HFFc6 (cell line): ENCODE measurements at places on chromosomes 3 and 15. TPM values are rescaled to one million over a fixed set of nuclear protein-coding genes. Genes with fewer than 3 reads are reported as not detected.
A peak's percentile ranks its signal among the peaks of the same experiment; 100 is the strongest.

MESP2 gene
- total RNA-seq, result 0.21 TPM in 1 of 2 replicates, not detected in the other

GRCh38 chr3:98746122-98746521 is 17.0 kb upstream of the ST3GAL6 start:
- DNase-seq, result no peak

GRCh38 chr3:130374033-130374432 is 28.6 kb downstream of the COL6A5 start:
- no peak for DNase-seq

GRCh38 chr15:60708684-60709083 is 229.7 kb upstream of the ICE2 start:
- peak; percentile 34 for DNase-seq

DNA sequence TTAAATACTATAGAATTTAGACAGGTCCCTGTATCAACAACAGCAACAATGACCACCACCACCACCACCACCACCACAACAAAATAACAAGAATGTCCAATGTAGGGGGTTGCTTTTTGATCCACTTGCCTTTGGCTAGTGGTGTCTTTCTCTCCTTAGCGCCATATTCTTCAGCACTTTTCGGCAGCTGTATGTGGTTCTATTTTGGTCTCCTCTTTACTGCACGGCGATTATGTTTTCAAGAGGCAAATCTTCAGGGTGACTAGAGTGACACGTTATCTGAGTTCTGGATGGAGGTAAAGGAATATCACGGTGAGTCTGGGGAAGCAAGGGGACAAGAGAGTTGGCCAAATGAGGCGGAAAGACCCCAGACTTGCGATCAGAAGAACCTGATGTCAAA is 56.1 kb downstream of the ST6GAL1 start:
- no peak for DNase-seq

GRCh38 chr15:47410247-47410646 is 307.1 kb upstream of the SEMA6D start:
- no peak for DNase-seq

DNA sequence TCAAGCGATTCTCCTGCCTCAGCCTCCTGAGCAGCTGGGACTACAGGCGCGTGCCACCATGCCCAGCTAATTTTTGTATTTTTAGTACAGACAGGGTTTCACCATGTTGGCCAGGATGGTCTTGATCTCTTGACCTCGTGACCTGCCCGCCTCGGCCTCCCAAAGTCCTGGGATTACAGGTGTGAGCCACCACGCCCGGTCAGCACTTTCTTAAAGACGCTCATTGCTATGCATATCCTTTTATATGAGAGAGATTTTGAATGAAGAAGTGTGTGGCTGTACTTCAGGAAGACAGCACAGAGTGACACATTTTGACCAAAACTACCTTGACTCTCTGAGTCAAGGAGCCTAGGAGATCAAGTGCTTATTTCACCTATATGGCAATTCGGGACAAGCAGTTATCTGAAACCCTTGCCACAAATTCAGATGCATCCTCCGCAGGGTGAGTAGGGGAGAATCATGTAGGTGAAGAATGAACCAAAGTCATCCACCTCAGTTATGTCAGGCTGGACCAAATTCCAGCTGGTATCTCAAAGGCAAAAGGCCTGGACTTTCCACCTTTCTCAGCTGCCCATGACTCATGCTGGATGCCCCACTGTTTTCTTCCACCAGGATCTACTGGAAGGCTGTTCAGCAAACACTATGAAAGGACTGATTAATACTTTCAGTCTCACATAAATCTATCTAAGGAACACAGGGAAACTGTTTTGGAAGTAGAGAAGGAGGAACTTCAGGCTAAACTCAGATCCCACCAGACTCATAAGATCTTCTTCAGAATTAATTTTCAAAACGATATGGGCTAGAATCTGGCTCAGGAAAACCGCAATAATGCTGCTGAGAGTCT is 31.9 kb downstream of the SUSD5 start:
- peak; percentile 7 for DNase-seq

RSRC1 gene
- 20.2 to 31.3 TPM (median 21.6 TPM) in 3 replicates for total RNA-seq

DNA sequence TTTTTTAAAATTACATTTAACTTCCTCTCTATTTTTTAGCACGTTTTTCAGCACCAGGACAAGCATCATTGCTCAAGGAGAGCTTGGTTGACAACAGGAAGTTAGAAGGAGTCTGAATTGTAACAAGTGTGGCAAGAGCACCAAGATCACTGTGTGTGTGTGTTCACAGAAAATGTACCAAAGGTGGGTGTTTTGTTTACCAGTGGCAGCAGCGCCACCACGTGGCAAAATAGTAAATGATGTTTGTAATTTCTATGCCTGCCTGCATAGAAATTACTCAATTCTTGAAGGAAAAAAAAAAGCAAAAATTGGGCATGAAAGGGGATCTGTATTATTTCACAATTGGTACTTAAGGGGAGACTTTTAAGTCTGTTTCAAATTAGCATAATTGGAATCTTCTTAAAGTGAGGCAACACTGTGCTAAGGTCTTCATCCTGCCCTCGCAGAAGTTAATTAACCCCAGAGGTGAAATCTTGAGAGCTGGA is 7.4 kb upstream of the U2SURP start:
- DNase-seq, result peak; percentile 55

RAMAC gene
- total RNA-seq, result 19.5 to 21.2 TPM (median 20.0 TPM) in 3 replicates

ZPLD1 gene
- 0.12 to 0.24 TPM in 2 of 3 replicates, not detected in the other for total RNA-seq

- DNase-seq, result peak; percentile 59
These were observed 63.6 kb downstream of the KBTBD12 start for GRCh38 chr3:127978636-127979035.

PAQR5 gene
- 1.0 and 2.2 TPM in 2 replicates for total RNA-seq

GRCh38 chr15:100723315-100723801 is 121.0 kb downstream of the ASB7 start:
- no peak for DNase-seq

DNA sequence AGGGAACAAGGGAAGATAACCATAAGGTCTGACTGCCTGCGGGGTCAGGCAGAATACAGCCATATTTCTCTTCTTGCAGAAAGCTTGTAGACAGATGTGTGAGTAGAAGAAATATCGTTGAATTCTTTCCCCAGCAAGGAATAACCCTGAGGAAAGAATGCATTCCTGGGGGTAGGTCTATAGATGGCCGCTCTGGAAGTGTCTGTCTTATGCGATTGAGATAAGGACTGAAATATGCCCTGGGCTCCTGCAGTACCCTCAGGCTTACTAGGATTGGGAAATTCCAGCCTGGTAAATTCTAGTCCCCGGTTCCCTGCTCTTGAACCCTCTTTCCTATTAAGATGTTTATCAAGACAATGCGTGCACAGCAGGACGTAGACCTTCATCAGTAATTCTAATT is 15.8 kb upstream of the SST start:
- DNase-seq, result no peak
